ENCODE measurements at places on chromosomes 5 and 9.

DNA sequence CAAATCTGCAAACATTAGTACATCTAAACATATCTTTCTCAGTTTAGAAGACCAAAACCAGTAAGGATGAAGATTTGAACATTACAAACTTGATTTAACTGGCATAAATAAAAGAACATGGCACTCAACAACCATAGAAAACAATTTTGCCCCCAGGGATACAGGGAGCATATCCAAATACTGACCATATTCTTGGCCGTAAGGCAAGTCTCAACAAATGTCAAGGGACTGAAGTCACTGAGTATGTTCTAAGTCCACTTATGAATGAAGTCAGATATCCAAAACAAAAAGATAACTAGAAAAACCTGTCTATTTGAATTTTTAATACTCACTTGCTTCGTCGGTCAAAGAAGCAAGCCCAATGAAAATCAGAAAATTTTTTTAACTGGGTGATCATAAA lies 14.1 kb downstream of the FEM1C start:
- no peak for DNase-seq

- no peak for DNase-seq
Observed at GRCh38 chr9:132590318-132591182, 8.1 kb downstream of the BARHL1 start.

GRCh38 chr9:115115924-115116323 lies 2.0 kb downstream of the TNC start:
- no peak for DNase-seq

DNA sequence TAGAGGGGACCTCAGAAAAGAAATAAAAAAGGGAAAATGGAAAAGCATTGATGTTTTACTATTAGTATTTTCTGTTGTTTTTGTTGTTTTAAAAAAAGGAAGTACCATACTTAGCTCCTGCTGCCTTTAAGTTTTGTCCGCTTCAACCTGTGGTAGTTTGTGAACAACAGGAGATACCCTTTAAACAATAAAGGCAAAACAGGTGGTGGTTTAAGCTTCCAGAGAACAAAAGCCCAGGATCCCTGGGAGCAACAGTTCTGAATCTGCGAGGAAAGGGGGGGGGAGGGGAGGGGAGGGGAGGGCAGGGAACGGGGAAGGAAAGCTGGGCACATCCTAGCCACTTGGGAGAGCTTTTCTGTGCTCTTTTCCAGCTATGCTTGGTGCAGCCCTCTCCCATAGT lies 2.1 kb upstream of the PSIP1 start:
- no peak for DNase-seq

- no peak for DNase-seq
Observed at GRCh38 chr9:91298311-91298710, 63.4 kb downstream of the AUH start.

- DNase-seq: peak; percentile 24
Observed at GRCh38 chr5:6837519-6838110, 124.4 kb downstream of the TENT4A start.

DNA sequence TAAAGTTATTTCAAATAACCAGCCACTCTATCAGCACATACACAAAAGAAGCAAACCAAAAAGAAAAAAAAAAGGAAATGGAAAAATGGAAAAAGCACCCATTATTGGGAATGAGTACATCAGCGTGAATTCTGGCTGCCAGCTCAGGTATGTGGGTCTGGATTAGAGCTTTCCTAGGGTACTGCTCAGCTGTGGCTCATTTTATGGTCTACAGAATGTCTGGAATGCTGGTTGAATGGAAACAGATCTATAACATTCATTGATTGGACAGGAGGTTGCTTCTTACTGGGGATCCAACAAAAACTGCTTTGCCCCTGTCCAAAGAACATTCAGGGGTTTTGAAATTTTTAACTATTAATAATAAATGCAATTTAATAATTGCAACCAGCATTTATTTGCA lies 3.9 kb upstream of the CAST start:
- DNase-seq: no peak

- DNase-seq: no peak
Observed at GRCh38 chr9:4842213-4842612, 49.5 kb downstream of the RCL1 start.

DNA sequence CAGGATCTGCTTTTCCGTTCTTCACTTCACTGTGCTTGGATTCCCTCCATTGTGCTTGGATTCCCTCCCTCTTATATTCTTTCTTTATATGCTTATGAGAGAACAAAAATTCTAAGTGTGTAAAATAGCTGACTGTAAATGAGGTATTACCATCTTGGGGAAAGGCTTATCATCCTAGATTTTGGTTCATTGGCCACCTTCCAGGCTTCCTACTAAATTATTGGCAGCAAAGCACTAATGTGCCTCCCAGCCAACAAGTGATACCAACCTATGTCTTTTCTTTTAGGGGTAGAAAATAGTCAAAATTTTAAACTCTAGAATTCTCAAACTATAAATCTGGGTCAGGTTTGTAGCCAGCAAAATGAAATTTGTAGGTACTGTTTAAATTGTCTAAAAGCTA lies 52.7 kb downstream of the NDUFAF2 start:
- no peak for DNase-seq

DNA sequence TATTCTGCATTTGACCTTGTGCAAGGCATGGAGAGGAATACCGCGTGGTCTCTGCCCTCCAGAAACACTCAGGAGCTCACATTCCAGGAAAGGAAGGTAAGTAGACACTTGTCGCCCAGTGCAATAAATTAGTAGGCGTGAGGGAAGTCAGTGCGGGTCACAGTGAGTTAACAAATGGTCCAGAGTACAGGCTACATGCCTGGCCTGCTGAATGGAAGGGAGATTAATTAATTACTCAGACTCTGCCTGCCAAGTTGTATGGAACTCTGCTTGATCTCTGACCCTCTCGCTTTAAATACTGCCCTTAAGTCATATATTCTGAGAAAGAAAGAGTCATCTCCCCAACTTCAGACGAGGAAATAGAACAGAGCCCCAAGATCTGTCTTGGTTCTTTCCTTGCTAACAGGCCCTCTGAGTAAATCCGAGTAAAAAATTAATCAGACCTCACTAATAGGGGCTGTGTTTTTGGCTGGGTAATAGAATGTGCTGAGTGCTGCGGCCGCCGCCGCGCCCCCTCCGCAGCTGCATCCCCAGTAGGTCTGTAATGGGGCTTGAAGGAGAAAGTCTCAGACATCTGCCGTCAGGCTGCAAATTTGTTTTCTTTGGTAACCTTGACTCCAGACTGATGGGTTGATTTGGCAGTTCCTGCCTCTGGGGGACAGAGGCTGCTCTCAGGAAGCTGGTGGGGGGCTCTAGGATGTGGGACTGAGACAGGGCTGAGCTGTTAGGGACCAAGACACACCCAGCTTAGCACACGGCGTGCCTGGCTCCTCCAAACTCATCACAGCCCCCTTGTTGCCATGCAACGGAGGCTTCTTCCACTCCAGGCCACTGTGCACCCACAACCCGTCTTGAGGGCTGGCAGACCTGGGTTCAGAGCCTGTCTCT lies 144.4 kb downstream of the NSG2 start:
- no peak for DNase-seq

DNA sequence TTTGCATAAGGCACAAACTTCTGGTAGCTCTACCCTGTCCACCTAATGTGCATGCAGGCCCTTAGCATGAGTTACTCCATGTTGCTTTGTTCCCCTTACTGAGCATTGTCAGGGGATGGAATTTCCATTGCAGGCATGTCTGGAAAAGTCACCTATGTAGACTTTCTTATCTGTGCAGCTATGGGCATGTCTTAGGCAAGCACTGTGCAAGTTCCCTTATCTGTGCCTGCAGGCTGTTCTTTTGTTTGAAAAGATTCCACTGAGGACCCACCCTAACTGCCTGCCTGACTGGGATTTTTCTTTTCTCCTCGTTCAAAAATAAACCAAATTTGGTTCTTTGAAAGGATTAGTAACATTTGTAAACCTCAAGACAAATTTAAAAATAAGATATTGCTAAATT lies 587.0 kb downstream of the CDH18 start:
- no peak for DNase-seq

GRCh38 chr5:11224436-11225187 lies 463.6 kb upstream of the DAP start:
- no peak for DNase-seq

GRCh38 chr5:166712447-166713185 lies 1578.8 kb upstream of the WWC1 start:
- no peak for DNase-seq

DNA sequence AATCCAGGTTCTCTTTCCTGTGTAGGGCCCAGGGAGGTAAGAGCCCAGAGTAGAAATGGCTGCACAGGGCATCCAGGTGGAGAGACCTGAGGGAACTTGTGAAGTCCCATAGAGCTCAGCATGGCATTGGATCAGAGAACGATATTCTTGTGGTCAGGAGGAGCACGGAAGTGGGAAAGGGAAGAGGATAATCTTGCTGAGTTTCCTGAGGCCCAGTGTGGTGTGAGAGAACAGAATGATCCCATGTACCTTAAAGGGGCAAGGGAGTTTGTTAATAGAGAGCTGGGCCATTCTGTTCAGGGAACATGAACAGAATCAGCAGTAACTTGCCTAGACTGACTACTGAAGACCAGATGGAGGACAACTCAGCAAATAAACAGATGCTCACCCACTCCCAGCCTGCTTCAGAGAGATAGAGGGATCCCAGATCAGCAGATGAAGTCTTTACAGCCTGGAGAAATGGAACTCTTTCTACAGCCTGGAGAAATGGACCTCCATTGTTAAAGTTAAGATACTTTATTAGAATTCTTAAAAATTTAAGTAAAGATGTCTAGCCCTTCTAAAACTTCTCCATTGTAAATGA lies 119.7 kb upstream of the ELL2 start:
- DNase-seq: no peak

DNA sequence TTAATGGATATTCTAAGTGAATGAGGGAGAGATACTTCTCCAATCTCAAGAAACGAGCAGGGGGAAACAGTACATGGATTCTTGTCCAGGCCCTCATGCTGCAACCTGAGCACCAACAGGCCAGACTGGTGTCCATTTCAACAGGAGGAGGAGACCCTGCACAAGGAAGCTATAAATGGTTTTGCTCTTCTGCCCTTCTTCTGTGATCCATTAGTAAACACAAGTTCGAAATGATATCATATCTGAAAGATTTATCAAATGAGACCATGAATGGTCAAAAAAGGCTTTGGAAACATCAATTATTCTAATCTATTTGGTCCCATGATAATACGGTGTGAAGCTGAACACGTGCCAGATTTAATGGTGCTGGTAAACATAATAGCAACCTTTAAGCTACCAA lies 109.8 kb downstream of the NR6A1 start:
- no peak for DNase-seq

DNA sequence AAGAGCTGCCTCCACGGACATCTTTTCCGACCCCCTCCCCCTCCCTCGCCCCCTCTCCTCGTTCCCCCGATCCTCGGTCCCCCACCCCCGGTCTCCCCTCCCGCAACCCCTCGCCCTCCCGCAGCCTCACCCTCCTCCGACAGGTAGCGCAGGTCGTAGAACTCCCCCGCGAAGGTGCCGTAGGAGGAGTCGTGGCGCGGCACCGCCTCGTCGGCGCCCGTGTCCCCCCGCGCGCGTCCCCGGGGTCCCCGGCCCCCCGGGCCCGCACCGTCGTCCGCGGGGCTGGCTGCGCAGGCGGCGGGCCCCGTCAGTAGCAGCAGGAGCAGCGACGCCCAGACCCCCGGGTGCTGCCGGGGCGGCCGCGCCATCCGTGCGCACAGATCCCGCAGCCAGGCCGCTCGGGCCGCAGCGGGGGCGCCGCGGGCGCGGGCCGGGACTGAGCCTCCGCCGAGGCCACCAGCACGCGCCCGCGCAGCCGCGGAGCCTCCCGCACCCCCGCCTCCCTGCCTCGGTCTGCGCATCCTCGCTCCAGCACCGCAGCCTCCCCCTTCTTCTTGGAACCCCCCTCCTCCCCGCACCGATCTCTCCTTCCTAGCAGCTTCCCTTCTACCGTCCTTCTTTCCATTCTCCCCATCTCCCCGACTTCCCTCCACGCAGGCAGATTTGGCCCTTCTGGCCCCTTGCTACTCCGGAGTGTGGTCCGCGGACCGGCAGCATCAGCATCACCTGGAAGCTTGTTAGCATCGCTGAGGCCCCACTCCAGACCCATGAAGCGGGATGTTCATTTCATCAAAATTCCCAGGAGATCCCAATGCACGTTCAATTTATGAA lies at the start of gene FRRS1L:
FRRS1L (minus strand) TSS at position 479 of the 831 bp plus-strand sequence; CDS start at position 368, 111 bp downstream.
- no peak for DNase-seq

DNA sequence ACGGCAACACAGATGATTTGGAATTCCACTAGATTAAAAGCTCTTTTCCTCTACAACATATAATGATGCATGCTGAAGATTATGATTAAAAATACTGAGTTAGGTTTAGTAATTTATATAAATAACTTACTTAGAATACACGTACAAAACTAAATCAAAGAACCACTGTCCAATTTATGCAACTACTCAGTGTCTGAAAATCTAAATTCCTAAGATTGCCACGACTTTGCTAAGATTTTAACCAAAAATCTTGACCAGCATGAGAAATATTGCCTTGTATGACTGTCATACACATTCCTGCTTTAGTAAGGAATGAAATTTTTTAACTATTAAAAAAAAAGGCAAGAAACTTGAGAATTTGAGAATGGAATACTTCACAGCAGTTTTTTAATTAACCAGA lies 292.4 kb downstream of the ZNF608 start:
- DNase-seq: no peak

DNA sequence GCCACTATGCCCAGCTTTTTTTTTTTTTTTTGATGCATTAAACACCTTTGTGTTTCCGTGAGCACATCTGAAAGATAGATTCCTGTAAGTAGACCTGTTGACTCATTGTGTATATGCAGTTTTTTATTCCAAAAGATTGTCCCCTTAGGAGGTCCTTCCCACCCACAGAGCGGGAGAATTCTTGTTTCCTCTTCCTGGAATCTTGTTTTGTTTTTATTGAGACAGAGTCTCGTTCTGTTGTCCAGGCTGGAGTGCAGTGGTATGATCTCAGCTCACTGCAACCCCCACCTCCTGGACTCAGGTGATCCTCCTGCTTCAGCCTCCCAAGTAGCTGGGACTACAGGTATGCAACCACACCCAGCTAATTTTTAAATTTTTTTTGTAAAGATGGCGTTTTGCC lies 7.6 kb downstream of the PTPA start:
- no peak for DNase-seq

GRCh38 chr9:130701059-130702022 lies 7.8 kb downstream of the EXOSC2 start:
- DNase-seq: no peak

- no peak for DNase-seq
Observed at GRCh38 chr9:93589688-93590087, 13.3 kb downstream of the PHF2 start.

GRCh38 chr9:109805050-109805449 lies 25.1 kb downstream of the PALM2AKAP2 start:
- DNase-seq: no peak

GRCh38 chr9:130198501-130199179 lies 26.4 kb downstream of the NCS1 start:
- DNase-seq: no peak

- no peak for DNase-seq
Observed at GRCh38 chr5:23139338-23140171, 286.4 kb upstream of the CDH12 start.

GRCh38 chr5:13348568-13348967 lies 595.9 kb downstream of the DNAH5 start:
- DNase-seq: no peak

GRCh38 chr5:31581498-31582099 lies 49.5 kb downstream of the C5orf22 start:
- DNase-seq: no peak

Data from GM19239 (cell line).